ENCODE measurements at places on chromosomes 11 and 22.

- no peak for DNase-seq
Measured at GRCh38 chr22:19406846-19407245, 24.7 kb downstream of the HIRA start.

DNA sequence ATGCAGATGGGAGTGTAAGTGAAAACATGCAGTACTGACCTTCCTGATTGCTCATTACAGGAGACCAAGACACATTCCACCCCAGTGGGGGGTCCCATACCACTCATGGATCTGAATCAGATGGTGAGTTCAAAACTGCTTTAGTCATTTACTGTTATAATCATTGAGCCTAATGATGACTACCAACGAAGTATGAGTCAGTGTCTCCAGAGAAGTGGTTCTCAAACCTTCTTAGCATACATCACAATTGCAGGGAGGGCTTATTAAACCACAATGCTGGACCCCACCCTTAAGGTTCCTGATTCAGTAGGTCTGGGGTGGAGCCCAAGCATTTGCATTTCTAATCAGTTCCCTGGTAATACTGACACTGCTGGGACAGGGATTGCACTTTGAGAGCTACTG lies 75.8 kb downstream of the CD44 start:
- no peak for DNase-seq

DNA sequence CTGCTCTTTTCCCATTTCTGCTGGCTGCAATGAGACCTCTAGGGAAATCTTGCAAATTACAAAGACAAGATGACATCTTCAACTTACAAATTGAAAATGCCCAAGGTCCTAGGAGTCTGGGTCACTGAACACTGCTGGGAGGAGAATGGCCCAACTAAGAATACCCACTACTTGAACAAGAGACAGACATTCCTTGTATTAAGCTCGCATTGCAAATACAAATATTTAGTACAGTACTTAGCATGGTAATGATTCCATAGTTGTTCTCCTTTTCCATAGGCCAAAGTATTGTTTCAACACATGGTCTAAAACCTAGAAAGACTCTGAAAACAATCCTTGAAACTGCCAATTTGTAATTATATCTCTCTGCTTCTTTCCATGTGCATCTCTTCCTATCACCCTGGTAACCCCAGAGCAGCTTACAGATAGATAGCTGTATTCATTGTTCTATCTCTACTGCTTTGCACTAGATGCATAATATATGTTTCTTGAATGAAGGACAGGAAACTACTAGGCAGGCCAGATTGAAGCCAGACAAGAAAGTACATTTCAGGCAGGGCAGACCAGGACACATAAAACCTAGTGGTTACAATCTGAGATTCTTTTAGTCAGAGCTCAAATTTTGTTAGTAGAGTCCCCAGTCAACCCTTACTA lies 1545.7 kb upstream of the TENM4 start:
- DNase-seq = no peak

DNA sequence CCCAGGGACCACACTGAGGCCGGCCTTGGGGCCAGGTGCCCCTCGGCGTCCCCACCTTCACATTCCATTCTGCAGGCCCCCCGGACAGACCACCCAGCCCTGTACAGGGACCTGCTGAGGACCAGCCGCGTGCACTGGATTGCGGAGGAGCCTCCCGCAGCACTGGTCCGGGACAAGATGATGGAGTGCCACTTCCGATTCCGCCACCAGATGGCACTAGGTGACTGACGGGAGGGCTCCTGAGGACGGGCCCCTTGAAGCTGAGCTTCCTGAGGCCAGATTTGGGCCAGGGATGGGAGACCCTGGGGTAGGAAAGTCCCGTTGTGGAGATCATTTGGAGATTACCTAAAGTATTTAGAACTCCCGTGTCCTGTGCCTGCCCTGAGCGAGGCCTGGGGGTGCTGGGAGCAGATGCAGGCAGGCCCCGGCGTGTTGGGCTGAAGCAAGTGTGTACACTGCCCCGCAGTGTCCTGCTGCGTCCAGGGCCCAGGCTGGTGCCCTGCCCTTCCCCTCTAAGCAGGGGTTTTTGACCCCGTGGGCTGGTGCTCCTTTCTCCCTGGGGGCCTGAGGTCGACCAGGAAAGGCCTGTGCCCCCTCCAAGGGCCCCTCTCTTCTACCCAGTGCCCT lies 20.0 kb downstream of the TRMU start:
- DNase-seq = peak; percentile 85

DNA sequence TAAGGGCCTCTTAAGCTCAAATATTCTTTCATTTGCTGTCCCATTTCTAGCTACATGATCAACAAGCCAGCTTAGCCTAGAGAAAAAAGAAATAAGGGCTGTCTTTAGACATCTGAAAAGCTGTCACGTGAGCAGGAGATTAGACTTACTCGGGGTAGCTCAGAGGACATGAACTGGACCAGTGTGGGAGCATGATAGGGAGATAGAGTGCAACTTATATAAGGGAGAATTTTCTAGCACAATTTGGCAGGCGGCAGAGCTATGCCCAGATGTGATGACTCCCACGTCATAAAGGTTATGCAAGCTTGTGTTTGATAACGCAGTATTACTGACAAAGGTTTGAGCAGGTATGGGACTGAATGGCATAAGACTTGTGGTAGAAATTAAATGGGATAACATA lies 28.2 kb upstream of the TPBGL start:
- no peak for DNase-seq

DNA sequence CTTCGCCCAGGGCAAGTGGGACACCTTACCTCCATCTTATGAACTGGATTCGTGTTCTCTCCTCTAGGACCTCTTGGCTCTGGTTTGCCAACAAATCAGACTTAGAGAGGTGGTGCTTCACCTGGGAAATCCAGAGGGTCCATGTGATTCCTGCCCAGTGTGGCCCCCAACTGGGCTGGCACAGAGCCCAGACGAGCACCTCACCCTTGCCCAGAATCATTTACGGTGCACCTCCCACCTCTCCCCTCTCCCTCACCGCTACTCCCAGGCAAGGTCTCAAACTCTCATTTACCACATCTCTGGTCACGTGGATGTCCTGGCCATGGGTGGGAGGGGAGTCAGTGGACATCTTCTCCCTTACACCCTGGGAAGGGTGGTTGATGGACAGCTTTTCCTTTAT lies 1.1 kb downstream of the SPATA19 start:
- peak; percentile 2 for DNase-seq

- no peak for DNase-seq
Measured at GRCh38 chr11:131486100-131486499, 115.7 kb downstream of the NTM start.

DNA sequence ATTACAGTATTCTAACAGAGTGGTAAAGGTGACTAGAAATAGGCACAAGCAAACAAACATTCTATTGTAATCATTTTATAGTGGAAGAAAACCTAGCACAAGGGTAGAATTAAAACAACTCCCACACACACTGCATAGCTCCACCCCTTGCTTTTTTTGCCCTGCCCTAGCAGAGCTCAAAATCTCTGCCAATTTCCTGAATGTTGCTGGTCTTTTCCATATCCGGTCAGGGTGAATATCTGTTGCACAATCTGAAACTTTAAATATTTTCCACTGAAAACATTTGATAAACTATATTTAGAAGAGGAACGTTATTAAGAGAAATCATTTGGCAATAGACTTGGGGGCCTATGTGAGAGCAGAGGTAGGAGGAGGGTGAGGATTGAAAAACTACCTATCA lies 2.7 kb downstream of the SPA17 start:
- no peak for DNase-seq

GRCh38 chr11:69848201-69848600 lies 29.0 kb upstream of the FGF3 start:
- DNase-seq = no peak

GRCh38 chr11:2737866-2738265 lies 38.1 kb upstream of the KCNQ1OT1 start:
- no peak for DNase-seq

- DNase-seq = no peak
Measured at GRCh38 chr11:95156916-95157541, 67.4 kb downstream of the ENDOD1 start.

DNA sequence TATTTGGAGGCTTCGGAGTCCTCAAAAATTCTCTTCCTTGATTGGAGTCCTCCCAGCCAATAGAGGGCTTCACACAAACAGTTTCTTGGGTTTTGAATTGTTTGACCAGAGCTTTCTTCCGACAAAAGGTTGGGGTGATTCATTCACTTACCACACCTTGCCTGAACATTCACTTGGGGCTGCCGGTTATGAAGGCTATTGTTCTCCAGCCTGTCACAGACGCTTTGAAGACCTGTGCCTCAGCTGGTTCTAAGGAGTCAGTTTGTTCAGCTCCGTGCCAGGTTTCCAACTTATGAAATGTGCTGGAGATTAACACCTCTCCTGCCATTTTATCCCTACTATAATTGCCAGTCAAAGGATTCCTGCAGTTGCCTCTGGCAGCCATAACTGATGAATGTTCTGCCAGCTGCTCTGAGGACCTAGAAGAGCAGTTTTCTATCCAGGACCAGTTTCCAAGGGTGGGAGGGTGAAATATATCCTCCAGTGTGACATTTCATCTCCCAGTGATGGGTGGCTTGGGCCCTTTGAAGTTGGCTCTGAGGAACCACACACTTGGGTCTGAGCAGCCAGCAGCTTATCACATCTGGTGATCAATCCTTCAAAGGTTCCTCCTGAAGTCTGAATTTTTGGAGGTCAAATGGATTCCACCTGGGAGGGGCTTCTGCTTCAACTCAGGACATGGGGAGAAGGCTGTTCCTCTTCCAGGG lies 31.4 kb downstream of the LIMK2 start:
- DNase-seq = no peak

- peak; percentile 88 for DNase-seq
Measured at GRCh38 chr11:68040101-68040956, 1.5 kb downstream of the TCIRG1 start.

GRCh38 chr11:33808228-33808828 lies 34.0 kb upstream of the FBXO3 start:
- peak; percentile 73 for DNase-seq

- DNase-seq = peak; percentile 72
Measured at GRCh38 chr11:70203751-70204465, 812 bp downstream of the FADD start.

DNA sequence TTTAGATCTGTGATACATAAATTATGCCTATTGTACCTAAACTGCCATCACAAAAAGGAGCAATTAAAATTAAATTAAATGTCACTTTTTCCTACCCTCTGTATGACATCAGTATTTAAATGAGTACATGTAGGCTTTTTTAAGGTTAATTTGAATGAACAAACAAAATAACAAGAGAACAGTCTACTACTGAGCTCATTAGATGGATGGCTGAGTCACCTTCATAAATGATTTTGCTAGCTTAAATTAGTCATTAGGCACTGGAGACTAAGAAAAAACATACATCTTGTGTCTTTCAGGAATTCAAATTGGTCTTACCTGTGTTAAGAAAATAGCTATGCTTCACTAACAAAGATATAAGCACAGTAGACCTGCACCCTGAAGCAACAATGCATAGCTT lies 153.6 kb downstream of the RCN1 start:
- DNase-seq = no peak

GRCh38 chr11:783581-784015 lies 6.3 kb downstream of the CEND1 start:
- DNase-seq = no peak

DNA sequence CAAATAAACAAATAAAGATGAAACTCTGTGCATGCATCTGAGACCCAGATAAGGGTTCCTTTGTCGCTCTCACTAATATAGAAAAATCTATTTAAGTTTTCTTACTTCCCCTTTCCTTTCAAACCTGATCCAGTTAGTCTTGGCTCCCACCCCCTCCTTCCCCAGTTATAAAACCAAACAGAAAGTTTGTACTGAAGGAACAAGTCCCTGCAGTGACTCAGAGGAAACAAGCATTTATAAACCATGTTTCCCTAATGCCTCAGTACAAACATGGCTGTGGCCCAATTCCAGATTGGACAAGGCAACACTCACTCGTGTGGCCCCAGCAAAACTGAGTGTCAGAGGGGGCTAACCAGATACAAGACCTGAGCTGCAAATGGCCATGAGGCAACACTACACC lies 65.5 kb upstream of the ARHGAP20 start:
- no peak for DNase-seq

- no peak for DNase-seq
Measured at GRCh38 chr11:11426226-11426952, 73.3 kb upstream of the CSNK2A3 start.
